ENCODE measurements at places on chromosomes 4 and X. TPM values are rescaled to one million over a fixed set of nuclear protein-coding genes. Genes with fewer than 3 reads are reported as not detected.

RIBC1 gene
- 2.6 TPM for total RNA-seq

CCDC149 gene
- total RNA-seq, result 24.2 TPM

ASB12 gene
- total RNA-seq, result 0.14 TPM

DTHD1 gene
- total RNA-seq, result 0.20 TPM

PPP4R3C gene
- total RNA-seq, result not detected

DNA sequence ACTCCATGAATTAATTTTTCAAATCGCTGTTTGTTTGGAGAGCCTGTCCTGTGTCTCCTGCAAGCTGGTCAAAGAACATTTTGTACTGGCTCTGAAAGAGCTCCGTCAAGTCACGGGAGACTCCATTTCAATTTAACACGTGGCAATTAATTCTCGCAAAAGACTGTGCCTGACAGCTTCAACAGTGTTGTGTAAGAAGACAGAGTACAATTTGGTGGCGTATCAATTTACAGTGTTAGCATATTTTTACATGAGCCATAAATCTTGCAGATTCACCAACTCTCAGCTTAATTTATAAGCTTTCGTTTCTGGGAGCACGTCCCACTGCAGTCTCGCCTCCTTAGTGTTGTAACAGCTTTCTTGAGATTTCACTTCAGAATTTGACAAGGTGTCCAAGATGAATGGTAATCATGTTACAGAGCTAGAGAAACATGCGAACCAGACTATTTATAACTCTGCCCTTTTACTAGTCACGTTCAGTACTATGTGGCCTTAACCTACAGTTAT, 70.8 kb downstream of the RWDD4 start:
- DNase-seq, result no peak

DNA sequence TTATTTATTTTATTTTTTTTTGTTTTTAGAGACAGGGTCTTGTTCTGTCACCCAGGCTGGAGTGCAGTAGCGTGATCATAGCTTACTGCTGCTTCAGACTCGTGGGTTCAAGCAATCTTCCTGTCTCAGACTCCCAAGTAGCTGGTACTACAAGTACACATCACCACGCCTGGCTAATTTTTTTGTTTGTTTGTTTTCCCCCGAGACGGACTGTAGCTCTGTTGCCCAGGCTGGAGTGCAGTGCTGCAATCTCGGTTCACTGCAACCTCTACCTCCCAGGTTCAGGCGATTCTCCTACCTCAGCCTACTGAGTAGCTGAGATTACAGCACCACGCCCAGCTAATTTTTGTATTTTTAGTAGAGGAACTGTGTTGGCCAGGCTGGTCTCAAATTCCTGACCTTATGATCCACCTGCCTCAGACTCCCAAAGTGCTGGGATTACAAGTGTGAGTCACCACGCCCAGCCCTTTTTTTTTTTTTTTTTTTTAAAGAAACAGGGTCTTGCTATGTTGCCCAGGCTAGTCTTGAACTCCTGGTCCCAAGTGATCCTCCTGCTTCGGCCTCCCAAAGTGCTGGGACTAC, 32.2 kb downstream of the COPS4 start:
- no peak for DNase-seq

DNA sequence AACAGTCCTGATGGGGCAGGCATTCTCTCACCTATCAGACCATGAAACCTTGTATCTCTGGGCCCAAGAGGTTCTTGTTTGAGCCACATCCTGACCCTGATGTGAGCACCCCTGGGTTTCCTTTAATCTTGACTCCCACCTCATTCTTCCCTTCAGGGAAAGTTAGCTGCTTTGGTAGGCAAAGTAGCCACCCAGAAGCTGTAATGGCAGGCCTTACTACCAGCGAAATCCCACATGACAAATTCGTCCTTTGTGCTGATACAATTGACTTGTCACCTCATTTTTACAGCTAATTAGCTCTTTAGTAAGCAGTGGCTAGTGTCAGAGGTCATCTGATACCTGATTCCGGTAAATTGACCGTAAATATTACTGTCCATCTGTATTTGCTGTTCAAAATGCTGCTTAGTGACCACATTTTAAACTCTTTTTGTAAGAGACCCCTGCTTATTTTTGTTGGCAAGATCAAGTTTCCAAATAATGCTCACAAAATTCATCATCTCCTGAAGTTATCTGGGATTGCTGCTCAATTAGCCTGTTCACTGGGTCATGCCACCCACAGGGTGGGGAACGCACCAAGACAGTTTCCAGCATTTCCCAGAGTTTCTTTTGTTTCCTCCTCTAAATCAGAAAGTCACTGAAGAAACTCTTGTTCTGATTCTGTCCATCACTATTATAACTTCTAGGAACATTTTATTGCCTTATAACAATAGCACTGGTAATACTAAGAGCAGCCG, 329.7 kb downstream of the GPAT3 start:
- no peak for DNase-seq

DNA sequence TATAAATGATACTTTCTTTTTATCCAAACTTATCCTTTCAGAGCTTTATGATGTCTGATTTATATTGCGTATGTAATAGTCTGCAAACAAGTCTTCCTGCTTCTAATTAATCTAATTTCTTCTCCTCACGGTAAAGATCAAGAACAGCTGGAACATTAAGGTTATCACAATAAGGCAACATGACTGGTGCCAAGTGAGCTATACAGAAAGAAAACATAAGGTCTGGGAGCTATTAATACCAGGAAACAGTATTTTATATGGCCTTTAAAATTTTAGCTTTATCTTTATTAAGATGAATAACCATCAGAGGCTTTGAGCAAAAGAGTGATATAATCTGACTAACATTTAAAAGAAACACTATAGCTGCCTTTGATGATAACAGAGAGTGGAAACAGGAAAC, 28.7 kb upstream of the CABS1 start:
- DNase-seq, result no peak

- DNase-seq, result no peak
These were observed 83.2 kb upstream of the SCML1 start for GRCh38 chrX:17654116-17654515.

GRCh38 chr4:185464183-185464582, 7.3 kb downstream of the CCDC110 start:
- no peak for DNase-seq

DNA sequence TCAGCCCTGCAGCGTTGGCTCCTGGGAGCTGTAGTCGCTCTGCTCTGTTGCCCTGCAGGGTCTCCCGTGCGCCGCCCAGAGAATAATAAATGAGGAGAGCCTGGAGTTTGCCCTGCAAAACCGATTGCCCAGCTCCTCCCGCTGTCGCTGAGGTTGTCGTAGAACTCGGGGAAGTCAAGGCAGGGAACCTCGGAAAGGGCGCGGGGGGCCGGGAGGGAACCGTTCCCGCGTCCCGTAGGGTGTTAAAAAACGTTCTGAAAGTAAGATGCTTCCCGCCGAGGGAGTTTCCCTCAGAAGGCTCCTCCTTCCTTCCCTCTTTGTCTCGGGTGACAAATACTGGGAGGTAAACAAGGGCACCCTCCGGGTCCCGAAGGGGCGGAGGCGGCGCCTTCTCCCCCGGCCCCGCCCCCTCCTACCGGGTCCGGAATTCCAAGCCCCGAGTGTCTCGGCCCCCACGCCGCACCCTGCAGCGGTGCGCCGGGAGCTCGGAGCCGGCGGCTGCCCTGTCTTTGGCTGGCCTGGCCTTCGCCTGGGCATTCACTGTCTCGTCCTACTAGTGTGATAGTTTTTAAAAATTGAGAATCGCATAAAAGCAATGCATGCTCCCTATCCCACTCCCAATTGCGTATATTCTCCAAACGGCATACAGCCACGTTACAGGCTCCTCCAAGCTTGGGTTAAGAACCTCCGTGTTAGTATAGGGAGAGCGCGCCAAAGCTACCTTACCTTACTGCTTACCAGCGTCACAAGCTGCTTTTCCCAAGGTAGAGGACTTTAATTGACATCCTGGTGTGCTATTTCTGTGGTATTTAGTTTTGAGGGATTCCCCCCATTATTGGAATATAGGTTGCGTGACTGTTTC, 964 bp upstream of the HMGB2 start:
- peak; percentile 46 for DNase-seq

DNA sequence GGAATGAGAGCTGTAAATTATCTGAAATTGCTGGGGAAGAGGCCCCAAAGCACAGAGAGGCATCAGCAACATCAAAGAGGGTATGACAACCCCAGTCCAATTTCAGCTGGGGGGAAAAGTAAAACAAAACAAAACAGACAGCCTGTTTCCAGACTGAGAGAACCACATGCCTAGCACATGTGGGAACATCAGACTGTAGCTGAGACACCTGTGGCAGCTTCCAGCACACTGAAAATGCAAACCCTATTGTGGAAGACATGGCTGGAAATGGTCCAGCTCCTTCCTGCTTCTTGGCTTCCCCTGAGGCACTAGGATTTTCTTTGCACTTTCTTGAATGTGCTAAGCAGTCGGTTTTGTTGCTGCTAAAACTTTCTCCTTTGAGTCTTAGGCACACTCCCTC, 240.9 kb upstream of the STS start:
- DNase-seq, result no peak

DNA sequence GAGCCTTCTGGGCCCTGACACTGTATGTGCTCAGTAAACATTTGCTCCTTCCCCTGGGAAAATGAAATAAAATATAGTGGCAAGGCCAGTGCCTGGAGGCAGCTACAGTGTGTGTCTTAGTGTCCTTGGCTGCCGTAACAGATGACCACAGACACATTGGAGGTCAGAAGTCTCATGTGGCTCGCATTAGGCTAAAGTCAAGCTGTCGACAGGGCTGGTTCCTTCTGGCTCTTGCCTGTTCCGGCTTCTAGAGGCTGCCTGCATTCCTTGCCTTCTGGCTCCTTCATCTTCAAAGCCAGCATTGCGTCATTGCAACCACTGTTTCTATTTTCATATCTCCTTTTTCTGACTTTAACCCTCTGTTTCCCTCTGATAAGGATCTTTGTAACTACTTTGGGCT, 83.6 kb upstream of the STX18 start:
- no peak for DNase-seq

DNA sequence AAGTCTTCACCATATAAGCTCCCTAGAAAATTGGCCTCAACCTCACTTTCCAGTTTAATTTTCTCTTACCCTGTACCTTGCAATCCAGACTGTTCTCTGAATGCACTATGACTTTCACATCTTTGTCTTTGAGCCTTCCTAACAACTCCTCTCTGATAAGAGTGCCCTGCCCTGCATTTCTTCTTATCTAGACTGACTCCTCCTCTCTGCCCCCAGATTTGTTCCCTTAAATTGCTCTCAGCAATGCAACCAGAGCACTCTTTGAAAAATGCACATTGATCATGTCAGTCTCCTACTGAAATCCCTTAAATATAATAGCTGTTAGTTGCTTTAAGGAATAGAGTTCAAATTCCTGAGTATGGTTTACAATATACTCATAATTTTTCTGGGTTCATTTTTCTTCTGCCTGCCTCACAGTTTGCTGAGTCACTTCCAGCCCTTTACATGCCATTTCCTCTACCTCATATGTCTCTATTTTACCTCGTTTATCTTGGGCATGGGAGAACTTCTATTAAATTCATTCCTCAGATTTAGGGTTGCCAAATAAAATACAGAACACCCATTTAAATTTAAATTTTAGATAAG, 582.7 kb upstream of the AADAT start:
- DNase-seq, result no peak

Measured in mucosa of gallbladder (tissue), 1 donor.